ENCODE measurements at places on chromosomes 11 and 22. TPM values are rescaled to one million over a fixed set of nuclear protein-coding genes. Genes with fewer than 3 reads are reported as not detected.

Gene BANF1
- total RNA-seq: 8.7 TPM

- no peak overlapping the region for H3K4me3 ChIP-seq
- DNase-seq: no peak
- H3K27ac ChIP-seq: no peak overlapping the region
- no peaks in the 10 kb centered on the region for H3K36me3 ChIP-seq
- H3K27me3 ChIP-seq: no peaks in the 10 kb centered on the region
These were observed 67.9 kb upstream of the GRK3 start for GRCh38 chr22:25496396-25497064.

Gene KDM4D
- 1.9 TPM for total RNA-seq

DNA sequence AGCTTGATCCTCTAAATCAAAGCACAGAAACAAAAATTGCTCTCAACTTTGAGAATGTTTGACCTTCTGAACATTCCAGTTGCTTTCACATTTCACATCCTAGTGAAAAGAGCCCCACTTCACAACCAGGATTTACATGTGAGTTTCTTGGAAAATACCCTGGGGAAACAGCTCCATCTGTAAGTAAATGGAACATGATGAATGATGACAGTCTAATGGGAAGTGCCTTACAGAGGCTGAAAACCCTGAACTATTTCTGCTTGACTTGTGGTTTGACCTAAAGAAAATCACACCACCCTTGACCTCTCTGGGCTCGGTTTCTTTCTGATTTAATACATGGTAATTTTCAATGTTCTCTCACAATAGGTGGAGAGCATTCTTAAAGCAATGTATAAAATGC lies 499.4 kb upstream of the API5 start:
- H3K36me3 ChIP-seq: no peaks in the 10 kb centered on the region
- DNase-seq: no peak
- no peak overlapping the region for H3K4me3 ChIP-seq
- no peaks in the 10 kb centered on the region for H3K27me3 ChIP-seq

DNA sequence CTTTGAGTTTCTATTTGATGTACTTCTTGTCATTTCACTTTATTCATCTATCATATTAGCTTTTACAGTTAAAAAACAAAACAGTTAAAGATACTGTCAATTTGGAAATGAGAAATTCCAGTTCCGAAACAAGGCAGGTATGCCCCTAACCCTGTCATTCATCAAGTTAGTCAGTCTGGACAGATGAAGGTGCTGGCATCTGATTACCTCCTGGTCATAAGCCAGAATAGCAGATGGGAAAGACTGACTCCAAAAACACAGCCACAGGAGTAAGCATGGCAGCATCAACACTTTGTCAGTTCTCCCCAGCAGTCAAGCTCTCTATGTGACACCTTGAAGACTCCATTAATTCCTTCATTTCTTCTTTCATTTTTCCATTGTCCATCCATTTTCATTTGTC lies 4.3 kb downstream of the LRRC51 start:
- no peaks in the 10 kb centered on the region for H3K27me3 ChIP-seq
- DNase-seq: no peak
- no peaks in the 10 kb centered on the region for H3K36me3 ChIP-seq
- no peak overlapping the region for H3K27ac ChIP-seq
- no peaks in the 10 kb centered on the region for H3K4me1 ChIP-seq
- no peak overlapping the region for H3K4me3 ChIP-seq

Gene CSF2RB
- 3.4 TPM for total RNA-seq

DNA sequence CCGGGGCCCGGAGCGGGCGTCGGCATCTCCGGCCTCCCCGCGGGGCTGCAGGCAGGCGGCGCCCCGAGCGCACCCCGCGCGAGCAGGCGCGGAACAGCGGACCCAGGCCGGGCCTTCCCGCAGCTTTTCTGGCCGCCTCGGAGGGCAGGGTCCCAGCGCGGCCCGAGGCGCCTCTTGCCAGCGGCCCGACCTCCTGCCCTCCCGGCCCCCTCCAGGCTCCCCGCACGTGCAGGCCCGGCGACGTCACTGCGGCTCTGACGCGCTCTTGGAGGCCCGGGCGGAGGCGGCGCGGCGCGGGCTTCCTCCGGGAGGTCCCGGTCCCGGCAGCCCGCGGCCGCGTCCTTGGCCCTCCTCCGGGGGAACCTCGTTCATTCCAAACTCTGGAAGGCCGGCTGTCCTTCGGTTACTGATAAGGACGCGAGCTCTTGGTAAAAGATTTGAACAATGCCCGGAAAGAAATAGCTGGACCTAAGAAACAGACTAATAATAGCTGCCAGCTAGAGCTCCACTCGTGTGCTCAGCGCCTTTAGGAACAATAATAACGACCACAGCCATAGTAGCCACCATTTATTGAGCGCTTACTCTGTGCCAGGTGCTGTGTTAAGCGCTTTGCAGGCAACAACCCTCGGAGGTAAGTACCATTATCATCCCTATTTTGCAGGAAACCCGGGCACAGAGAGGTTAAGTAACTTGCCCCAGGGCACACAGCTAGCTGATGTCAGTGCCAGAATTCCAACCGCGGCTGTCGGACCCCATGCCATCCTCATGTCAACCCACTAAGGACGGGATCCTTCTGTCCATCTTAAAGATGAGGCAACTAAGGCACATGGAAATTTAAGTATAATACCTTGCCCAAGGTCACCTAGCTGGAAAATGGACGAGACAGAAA lies 39.1 kb upstream of the CREB3L1 start:
- no peaks in the 10 kb centered on the region for H3K27me3 ChIP-seq
- DNase-seq: peak; percentile 72
- peak overlapping the region; percentile 89 for H3K27ac ChIP-seq
- H3K36me3 ChIP-seq: no peaks in the 10 kb centered on the region

Gene CYP2D6
- total RNA-seq: 0.62 TPM

Gene TTC9C
- 25.8 TPM for total RNA-seq

GRCh38 chr11:6686006-6686405 lies 2.9 kb upstream of the MRPL17 start:
- H3K4me1 ChIP-seq: peaks cover 15% of the 10 kb centered on the region
